ENCODE measurements at places on chromosomes 12 and 14. TPM values are rescaled to one million over a fixed set of nuclear protein-coding genes. Genes with fewer than 3 reads are reported as not detected.

DNA sequence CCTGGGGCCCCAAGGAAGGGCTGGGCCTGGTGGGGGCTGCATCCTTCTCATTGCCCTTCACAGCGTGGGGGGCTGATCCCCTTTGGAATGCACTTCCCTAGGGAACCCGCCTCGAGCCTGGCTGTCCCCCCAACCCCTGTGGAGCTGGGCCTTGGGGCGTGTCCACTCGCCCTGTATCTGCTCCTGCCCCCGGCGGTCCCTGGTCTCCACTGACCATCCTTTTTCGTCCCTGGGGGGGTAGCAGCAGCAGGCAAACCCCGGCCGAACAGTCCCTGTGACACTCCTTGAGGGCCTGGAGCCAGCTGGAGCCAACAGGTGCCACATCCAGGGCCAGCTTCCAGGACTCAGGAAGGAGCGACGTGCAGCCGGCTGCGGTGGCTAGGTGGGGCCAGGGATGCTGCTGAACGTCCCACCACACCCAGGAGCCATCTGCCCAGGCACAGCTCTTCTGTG is 9.4 kb upstream of the GPR132 start:
- no peak for DNase-seq

DNA sequence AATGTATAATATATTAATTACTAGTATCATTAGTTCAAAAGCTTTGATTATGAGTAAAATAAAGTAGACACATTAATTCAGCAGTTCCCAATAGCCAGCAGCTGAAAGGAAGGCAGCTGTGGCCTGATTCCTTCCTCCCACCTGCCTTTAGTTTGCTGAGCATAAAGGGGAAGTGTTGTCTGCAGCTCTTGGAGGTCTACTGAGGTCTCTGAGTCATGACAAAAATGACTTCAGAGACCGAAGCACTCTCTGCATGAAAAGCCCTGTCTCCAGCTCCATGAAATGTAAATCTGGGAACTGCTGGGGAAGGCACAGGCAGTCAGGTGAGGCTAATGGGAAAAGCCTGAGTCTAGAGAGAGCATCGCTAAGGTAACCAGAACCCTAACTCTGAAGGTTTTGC is 165.4 kb downstream of the NRXN3 start:
- no peak for DNase-seq

DNA sequence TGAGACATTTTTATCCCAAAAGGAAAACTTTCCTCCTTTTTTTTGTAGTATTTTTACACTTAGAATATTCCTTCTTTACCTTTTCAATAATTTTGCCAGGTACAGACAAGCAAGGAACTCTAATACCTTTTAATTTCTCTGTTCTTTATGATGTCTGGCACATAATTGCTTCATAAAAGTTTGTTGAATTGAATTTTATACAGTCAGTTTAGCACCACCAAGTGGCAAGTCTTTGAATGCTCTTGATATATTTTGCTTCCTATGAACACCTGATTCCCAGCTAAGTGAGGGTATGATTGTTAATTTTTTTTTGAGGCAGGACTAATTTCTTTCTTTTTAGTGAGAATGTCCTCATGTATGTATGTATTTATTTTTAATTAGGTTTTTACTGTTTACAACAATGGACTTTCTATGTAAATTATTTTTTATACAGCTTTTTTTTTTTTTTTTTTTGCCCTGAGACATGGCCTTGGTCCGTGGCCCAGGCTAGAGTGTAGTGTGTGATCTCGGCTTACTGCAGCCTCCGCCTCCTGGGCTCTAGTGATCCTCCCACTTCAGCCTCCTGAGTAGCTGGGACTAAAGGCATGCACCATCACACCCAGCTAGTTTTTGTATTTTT is 6.9 kb downstream of the TBC1D15 start:
- no peak for DNase-seq

- DNase-seq, result no peak
These were observed 216.8 kb downstream of the TTC8 start for GRCh38 chr14:89041257-89041582.

GRCh38 chr12:26255893-26256645 is 60.7 kb downstream of the SSPN start:
- DNase-seq, result no peak

DNA sequence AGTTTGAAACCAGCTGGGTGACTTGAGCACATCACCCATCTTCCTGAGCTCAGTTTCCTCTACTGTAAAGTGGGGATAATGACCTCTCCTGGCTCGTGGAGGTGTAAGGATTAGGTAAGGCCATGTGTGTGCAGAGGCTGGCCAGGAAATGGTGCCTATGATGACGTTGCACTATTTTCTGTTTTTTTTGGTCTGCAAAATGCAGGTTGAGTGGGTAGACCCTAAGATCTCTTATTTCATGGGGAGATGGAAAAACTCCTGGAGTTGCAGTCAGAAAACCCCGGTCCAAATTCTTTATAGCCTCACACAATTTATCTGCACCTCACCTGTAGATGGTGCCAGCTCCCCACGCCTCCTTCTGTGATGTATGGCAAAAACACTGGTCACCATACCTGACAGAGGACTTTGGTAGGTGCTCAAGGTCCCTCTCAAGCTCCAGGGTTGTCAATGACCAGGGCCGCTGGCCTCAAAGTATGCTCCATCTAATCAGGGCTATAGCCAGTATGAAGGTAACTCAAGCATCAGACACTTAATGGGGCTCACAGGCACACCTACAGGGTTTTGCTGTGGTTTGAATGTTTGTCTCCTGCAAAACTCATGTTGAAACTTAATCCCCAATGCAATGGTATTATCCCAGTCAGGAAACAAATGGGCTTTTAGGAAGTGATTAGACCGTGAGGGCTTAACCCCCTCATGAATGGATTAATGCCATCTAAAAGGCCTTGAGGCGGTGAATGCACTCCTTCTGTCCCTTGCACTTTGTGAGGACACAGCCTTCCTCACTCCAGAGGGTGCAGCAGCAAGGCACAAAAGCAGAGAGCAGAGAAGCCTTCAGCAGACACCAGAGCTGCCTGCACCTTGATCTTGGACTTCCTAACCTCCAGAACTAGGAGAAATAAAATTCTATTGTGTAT is 17.6 kb downstream of the C14orf132 start:
- no peak for DNase-seq

- peak; percentile 57 for DNase-seq
These were observed 141.3 kb downstream of the TSPAN9 start for GRCh38 chr12:3218228-3219171.

DNA sequence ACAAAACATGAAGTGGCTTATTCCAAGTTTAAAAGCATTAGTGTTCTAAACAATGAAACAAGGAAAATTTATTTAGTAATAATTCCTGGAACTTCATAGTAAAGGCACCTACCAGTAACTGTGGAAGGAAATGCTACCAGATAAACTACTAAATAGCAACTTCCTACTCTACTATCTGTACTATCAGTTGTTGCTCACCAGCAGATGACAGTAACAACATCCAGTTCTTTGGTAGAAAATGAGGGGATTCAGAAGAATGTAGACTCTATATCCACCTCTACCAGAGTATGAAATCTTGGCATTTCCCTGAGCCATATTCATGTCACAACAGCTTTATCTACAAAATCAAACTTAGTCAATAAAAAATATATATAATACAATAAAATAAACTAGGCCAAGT is 3.1 kb downstream of the ENTPD5 start:
- no peak for DNase-seq

DNA sequence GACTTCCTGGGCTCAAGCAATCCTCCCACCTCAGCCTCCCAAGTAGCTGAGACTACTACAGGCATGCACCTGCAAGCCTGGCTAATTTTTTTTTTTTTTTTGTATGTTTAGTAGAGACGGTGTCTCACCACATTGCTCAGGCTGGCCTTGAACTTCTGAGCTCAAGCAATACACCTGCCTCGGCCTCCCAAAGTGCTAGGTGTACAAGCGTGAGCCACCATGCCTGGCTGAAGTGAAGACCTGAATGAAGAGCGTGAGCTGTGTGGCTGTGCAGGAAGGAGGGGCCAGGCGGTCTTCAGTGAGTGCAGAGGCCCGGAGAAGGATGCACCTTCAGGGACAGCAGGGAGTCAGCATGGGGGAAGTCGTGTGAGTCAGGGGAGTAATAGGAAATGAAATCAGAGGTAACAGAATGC is 14.9 kb upstream of the NFKBIA start:
- no peak for DNase-seq

DNA sequence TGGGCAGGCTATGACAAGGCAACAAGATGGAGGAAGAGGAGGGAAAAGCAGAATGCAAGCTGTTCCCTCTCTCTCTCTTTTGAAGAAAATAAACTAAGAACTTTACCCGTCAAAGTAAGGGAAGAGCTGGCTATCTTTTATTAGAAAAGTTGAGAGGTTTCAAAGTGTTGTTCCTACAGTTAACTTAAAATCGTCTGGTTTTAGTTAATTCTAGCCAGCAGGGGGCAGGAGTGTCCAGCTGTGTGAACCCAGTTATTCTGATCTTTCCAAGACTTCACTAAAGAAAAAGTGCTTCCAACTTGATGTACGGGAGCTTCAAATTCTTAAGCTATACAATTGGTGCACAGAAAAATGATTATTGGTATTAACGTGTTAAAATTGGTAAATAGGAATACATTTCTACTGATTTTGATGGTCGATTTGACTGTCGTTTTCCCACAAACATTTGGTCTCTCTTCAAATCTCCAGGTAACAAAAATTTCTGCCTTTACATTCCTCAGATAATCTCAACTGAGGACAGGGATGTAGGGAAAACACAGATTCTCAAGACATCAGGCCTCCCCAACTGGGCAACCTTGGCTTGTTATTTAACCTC is 28.4 kb upstream of the MON2 start:
- DNase-seq, result no peak

- DNase-seq, result no peak
These were observed 26.4 kb upstream of the PRMT8 start for GRCh38 chr12:3464561-3464960.

GRCh38 chr12:12745576-12746211 is 28.5 kb downstream of the CDKN1B start:
- no peak for DNase-seq

DNA sequence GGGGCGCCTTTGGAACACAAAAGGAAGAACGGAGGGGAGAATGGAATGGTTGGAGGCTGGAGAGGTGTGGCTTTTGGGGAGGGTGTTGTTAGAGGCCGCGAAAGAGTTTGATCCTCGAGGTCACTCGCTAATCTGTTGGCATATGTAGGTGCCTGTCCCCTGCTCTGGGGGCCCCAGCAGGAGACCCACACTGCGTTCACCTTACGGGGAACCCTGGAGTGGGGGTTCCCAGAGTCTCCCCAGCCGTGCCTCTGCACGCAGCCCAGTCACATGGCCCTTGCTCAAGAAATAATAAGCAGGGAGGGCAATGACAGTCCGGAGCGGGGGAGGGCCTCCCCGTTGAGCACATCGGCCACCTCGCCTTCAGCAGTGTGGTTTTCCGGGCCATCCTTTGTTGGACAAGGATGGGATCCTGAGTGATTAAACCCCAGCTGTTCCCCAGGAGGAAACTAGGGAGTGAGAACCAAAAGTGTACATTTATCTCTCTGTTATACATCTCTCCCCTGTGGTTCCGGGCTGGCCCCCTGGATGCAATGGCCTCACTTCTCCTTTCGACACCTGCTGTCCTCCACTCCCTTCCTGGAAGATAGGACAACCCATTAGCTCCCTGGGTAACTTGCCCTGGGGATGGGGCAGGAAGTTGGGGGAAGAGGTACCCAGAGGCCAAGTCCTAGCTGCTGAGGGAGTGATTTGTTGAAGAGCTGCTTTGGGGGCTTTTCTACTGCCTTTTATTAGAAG is 1.3 kb downstream of the PLEKHG3 start:
- DNase-seq, result no peak

Gene HOXC12
- total RNA-seq, result not detected

Gene LRP1-AS
- total RNA-seq, result not detected

Gene RPL10L
- not detected for total RNA-seq

Gene OR6C2
- not detected for total RNA-seq

Gene GLIPR1L1
- total RNA-seq, result not detected

Gene RTL1
- not detected for total RNA-seq

Gene SMCO2
- total RNA-seq, result not detected

Gene CCND2
- 73.3 TPM for total RNA-seq

Gene CLECL1
- 0.84 TPM for total RNA-seq
